ENCODE measurements at places on chromosomes 11 and 22.

- no peak for DNase-seq
These were observed 273.9 kb downstream of the NTM start for GRCh38 chr11:131644204-131644795.

GRCh38 chr11:26649884-26650283, 72.0 kb downstream of the SLC5A12 start:
- peak; percentile 68 for DNase-seq

GRCh38 chr11:844693-845644, 2.3 kb downstream of the TSPAN4 start:
- peak; percentile 85 for DNase-seq

GRCh38 chr22:41919357-41920224, 4.7 kb upstream of the SHISA8 start:
- DNase-seq, result peak; percentile 51

GRCh38 chr11:9771071-9771511, 107.2 kb downstream of the SWAP70 start:
- DNase-seq, result no peak

DNA sequence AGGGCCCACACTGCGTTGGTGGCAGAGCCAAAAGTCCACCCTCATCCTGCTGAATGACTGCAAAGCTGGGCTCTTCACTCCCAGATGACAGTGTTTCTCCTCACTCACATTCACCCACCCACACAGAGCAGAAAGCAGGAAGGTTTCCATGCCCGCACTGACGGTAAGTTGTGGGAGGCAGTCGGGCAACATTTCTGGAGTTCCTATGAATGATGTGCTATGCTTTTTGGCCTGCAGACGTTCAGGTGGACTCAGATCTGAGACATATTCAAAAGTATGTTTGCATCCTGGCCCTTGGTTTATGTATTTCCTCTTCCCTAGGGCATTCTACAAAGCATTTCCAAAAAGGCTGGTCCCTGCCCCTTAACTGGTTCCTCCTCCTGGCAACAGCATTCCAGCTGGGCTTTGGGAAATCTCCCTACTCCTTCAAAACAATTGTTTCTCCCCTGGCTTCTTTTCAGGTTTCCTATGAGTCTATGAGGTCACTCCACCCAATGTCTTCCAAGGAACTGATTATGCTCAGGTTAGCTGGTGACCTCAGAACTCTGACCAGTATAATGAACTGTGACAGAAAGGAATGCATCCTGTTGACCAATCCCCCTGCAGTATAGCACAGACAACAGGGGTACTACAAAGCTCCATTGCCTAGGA, 36.4 kb downstream of the PACSIN2 start:
- no peak for DNase-seq

- peak; percentile 69 for DNase-seq
These were observed 76.8 kb upstream of the VPREB1 start for GRCh38 chr22:22167791-22168189.

GRCh38 chr11:119134389-119134978, 13.1 kb downstream of the HINFP start:
- no peak for DNase-seq

- no peak for DNase-seq
These were observed 9.2 kb downstream of the ANO9 start for GRCh38 chr11:432501-433100.

DNA sequence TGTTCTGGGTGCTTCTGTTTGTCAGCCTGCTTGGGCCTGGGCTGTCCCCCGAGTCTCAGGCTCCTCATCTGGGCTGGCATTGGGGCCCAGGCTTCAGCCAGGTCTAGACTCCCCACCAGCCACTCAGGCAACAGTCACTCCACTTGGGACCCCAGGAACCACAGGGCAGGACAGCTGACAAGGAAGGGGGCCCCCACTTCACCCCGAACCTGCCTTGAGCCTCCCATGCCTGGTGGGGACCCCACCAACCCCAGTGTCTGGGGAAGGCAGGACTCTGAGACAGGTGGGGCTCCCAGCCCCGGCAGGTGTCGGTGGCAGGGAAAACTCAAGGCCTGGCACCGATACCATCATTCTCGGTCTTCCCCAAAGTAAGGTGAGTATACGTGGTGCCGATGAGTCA, 11.7 kb upstream of the LTO1 start:
- no peak for DNase-seq

DNA sequence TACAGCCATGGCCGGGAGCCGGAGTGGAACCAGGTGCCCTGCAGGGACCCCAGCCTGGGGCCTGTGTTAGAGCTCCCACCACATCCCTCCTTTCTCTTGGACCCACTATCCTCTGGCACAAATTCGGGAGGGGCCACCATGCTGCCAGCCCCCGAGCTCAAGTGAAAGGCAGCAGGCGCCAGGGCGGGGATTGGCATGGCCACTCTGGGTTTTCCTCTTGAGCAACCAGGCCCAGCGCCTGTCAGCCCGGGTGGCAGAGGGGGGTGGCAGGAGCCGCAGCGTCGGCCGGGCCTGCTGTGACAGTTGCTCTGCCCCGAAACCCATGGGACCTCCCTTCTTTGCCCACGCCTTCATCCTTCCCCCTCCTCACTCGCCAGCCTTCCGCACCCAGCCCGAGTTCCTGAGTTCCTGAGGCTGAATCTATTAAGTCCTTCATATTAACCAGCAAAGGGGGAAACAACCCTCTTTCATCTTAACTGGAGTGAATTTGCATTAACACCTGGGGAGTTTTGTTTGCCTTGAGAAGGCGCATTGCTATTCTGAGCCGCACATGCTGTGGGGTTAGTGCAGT, 16.8 kb upstream of the CABP7 start:
- DNase-seq, result no peak

- no peak for DNase-seq
These were observed 258.9 kb downstream of the SWAP70 start for GRCh38 chr11:9922806-9923205.

GRCh38 chr11:27513389-27513788, 6.8 kb upstream of the LIN7C start:
- DNase-seq, result no peak
